ENCODE measurements at places on chromosomes 16 and 17. TPM values are rescaled to one million over a fixed set of nuclear protein-coding genes. Genes with fewer than 3 reads are reported as not detected.

PRR29 gene
- 0.52 TPM for total RNA-seq

TIMM22 gene
- 11.8 TPM for total RNA-seq

ZFHX3 gene
- total RNA-seq = 4.7 TPM

DDX28 gene
- total RNA-seq = 9.1 TPM

LDHD gene
- 0.43 TPM for total RNA-seq

GRAPL gene
- total RNA-seq = 0.16 TPM

EVPLL gene
- total RNA-seq = not detected

ZMYND15 gene
- total RNA-seq = not detected

BLTP2 gene
- total RNA-seq = 110 TPM

TXNDC17 gene
- total RNA-seq = 120 TPM

BAHCC1 gene
- total RNA-seq = 5.1 TPM

TAOK2 gene
- total RNA-seq = 41.3 TPM

NUDT7 gene
- 5.5 TPM for total RNA-seq

OTOA gene
- under 0.01 TPM for total RNA-seq

TMED6 gene
- total RNA-seq = not detected

HBQ1 gene
- not detected for total RNA-seq

OVCA2 gene
- total RNA-seq = 17.1 TPM

PYDC1 gene
- not detected for total RNA-seq

Data from bronchial smooth muscle cell (primary cell).